ENCODE measurements at places on chromosomes 12 and 14.

DNA sequence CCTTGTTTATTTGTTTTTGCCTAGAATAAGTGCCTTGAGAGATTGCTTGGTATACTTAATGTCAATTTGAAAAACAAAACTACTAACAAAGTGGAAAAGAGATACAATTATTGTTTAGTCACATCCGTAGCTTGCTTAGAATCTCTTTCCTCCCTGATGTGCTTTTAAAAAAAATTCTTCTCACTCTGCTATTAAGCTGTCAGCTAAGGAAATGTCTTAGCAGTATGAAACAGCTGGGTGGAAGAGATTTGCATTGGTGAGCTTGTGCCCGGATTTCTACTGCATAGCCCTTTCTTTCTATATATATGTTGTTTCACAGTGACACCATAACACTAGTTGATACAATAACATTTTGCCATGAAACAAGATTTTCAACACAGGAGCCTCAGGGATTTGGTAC lies 229.4 kb upstream of the RGS6 start:
- no peak for DNase-seq

GRCh38 chr12:32360956-32361355 lies 38.4 kb upstream of the FGD4 start:
- DNase-seq, result no peak

DNA sequence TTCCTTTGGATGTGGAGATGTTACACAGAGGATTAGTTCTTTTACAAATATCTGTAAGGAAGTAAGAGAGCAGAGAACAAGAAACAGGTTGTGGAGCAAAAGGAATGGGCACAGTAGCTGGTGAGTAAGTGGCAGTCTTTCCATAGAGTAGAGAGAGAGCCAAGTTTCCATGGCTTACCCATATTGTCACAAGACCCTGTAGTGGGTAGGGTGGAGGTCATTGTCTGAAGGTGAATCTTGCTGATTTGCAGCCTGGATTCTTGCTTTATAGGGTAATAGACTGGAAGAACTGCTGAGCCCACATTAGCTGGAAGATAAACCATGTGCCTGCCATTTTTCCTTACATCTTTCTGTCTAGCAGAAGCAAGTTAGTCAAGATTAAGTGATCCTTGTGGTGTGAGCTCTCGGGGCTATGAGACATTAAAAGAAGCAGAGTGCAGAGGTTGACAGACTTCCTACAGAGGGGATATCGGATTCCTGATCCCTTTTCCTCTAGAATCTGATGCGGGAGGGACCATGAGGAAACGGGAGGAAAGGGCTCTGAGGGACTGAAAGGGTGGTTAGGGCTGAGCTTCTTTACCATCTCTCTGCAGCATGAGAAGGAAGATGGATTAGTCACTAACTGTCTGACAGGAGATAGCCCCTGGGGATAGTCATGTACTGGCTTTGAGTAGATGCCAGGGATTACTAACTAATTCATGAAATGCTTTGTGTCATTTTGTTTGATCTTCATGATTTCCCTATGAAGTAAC lies 44.0 kb upstream of the LRTM2 start:
- DNase-seq, result no peak

- DNase-seq, result no peak
Measured at GRCh38 chr12:41212625-41213024, 24.5 kb downstream of the PDZRN4 start.

DNA sequence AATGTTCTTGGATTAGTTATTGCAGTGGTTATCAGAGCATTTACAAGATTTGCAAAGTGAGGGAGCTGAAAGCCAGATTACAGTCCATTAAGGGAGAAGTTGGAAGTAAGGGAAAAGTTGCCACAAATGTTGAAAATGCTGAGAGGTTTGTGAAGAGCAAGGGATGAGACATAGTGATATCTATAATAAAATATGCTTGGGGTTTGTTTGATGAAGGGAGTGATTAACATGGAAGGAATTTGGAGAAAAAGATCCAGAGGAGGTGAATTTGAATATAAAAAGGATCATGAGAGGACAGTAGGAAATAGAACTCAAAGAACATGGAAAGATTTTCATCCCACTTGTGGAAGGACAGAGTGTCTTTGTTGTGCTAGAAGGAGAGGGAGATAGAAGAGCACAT lies 19.3 kb upstream of the CCER1 start:
- DNase-seq, result no peak

GRCh38 chr12:3161861-3162260 lies 84.7 kb downstream of the TSPAN9 start:
- DNase-seq, result no peak

- no peak for DNase-seq
Measured at GRCh38 chr14:71212683-71213107, 305.4 kb downstream of the PCNX1 start.

- DNase-seq, result no peak
Measured at GRCh38 chr12:76644950-76645349, 85.4 kb upstream of the OSBPL8 start.

DNA sequence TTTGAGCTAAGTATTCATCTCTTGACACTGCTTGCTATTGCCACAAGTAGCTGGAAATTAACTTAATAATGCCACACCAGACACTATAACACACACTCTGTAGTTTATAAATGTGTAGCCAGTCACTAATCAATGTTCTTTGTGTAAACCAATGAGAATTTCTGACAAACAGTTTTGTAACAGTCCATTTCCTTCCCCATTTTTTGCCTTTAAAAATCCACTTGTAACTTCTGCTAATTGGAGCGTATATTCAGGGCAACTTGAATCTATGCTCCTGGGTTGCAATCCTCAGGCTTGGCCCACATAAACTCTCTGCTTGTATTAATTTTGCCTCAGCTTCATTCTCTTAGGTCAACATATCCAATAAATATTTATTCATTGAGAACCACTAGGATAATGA lies 125.0 kb upstream of the DHRS4 start:
- DNase-seq, result no peak
